ENCODE measurements at places on chromosomes 3 and 15.

GRCh38 chr3:35733341-35733740 is 94.0 kb downstream of the ARPP21 start:
- DNase-seq, result no peak

GRCh38 chr15:93913310-93913709 is 318.1 kb upstream of the MCTP2 start:
- no peak for DNase-seq

- no peak for DNase-seq
Measured at GRCh38 chr15:100107606-100108225, 234.1 kb downstream of the ADAMTS17 start.

GRCh38 chr15:89164712-89165211 is 56.6 kb downstream of the RLBP1 start:
- no peak for DNase-seq

DNA sequence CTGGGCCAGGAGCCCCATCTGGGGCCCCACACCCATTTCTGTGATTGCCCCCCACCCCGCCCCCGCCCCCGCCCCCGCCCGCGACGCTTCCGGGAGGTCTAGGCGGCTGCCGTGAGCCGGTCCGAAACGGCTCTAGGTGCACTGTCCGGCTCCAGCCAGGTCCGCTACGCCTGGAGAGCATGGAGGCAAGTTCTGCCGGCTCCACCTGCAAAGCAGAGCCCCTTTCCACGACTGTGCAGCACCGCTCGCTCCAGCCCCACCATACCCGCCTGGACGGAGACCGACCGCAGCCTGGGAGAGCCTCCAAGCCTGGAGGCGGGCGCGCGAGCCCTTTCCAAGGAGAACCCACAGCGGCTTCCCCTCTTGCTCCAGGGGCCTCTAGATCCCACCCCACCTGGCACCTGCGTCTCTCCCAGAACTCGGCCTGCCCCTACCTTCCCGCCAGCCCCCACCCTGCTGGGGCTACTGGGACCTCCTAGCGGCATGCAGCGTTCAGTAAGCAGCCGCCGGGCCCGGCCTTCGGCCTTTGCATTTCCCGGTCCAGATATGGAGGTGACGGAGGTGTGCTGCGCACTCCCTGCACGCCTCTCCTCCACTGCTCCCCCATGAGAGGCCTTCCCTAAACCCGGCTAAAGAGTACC is 66.2 kb downstream of the KLF13 start:
- DNase-seq, result no peak

- DNase-seq, result no peak
Measured at GRCh38 chr3:31917303-31918005, 63.6 kb downstream of the OSBPL10 start.

DNA sequence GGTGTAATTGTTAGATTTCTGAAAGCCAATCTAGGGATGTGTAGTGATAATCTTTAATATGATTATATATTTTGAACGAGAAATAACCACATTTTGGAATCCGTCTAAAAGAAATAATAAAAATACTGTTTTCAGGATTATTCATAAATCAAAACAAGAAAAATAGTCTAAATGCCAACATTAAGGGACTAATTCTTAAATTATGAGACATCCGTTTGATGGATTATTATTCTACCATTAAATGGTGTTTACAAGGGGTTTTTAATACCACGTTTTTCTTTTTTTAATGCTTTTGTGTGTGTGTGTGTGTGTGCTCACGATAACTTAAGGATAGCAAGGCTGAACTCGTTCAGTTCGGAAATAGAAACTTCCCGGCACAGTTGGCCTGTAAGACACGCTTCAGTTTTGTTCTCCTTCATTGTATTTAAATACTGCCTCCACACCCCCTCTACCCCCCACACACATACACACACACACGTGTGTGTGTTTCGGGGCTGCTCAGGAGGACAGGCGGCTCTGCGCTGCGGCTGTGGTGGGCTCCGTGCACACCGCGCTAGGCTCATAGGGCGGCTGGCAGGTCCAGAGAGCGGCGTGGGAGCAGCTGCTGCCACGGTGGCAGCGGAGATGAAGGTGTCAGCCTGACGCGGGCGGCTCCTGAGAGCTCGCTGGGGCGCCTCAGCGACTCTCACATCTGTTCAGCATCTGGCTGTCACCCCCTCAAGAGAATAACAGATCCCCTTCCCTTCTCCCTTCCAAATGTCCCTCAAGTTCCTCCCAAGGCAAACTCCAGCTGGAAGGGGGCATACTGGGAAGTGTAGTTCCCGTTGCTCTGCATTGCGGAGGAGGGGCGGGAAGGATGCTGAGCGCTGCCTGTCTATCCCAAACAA is 23.0 kb upstream of the ANP32A start:
- DNase-seq, result no peak

DNA sequence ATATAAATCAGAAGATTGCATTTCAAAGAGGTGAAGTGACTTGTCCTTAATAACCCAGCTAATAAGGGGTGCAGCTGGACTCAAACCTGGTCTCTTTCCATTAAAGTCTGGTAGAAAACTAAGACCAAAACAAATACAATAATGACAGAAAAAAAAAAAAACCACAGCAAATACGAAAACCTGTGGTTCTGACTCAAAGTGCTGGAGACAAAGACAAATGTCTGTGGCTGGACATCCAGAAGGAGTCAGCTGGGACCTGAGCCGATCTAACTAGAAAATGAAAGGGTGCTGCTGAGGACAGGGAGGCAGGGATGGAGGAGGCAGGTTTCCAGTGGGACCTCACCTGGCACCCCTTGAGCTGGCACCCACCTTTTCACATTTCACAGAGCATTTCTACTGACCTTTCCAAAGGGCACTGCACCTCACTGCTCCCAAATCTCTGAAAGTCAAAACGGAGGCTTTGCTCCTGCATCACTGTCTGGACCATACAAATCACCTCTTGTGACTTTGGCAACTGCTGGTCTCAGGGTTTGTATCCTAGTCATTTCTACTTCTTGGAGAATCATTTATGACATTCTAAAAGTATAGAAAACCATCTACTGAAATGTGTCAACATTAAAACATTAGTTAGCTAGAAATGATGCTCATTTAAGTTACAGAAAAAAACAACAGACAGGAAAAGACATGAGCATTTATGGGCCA is 61.7 kb downstream of the CCNL1 start:
- no peak for DNase-seq

- no peak for DNase-seq
Measured at GRCh38 chr3:16071206-16071605, 103.3 kb upstream of the GALNT15 start.

DNA sequence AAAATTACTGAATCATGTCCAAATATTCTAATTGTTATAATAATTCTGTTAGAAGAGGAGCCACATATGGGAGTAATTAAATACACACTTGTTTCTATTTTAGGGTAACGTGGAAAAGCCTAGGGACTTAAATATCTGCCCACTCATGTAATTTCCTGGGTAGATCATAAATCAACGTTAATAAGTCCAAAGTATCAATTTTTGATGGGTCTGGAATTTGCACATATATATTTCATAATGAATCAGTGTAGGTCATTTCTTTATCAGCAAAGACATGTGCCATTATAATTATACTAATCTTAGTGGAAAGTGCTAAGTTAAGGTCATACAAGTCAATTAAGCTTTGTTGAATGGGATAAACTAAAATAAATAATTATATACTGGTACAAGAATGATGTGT is 346.2 kb downstream of the ZBBX start:
- no peak for DNase-seq

DNA sequence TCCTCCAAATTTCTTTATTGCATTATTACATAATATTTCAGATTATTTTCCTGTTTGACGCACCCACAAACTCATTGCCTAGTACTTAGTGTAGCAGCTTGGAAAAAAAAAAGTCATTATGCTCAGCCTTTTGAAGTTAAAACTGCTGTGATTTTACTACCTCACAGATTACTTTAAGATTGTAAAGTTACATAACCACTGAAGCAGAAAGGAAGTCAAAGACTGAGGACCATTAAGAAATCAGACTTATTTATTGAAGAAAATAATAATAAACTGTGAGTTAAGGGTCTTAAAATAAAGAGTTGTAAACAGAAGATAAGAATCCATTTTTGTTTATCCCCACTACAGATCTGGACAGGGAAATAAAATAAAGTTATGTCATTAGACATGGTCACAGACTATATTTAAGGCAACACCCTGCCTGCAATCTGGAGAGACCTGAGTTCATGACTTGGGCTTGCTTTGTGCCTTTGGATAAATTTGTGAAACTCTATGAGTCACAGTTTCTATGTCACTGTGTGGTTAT is 212.1 kb upstream of the ROBO2 start:
- no peak for DNase-seq

DNA sequence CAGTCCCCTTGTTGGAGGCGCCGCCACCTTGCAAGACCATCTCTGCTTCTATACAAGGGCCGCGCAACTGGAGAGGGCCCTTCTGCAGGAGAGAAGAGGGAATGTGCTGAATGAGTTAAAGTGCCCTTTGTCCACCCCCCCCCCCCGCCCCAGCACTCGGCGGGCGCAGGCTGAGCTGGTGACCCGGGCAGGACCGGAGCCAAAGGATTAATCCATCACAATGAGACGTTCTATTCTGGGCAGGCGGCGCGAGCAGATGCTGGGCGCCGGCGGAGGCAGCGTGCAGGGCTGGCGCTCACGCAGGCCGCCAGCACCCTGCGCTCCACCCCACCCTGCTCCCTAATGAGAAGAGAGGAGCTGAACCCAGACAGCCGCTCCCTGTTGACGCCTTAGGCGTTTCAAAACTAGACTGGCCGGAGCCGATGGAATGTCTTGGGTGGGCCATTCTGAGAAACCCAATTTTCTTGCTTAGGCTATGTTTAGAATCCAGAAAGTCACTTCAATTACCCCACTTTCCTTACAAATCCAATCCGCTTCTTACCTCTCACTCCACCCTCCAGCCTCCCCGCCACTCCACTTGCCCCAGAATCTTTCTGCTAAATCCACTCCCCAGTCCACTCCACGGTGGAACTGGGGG is 32.9 kb downstream of the GJD2 start:
- DNase-seq, result no peak

GRCh38 chr3:14863333-14864100 is 44.8 kb downstream of the FGD5 start:
- DNase-seq, result no peak

DNA sequence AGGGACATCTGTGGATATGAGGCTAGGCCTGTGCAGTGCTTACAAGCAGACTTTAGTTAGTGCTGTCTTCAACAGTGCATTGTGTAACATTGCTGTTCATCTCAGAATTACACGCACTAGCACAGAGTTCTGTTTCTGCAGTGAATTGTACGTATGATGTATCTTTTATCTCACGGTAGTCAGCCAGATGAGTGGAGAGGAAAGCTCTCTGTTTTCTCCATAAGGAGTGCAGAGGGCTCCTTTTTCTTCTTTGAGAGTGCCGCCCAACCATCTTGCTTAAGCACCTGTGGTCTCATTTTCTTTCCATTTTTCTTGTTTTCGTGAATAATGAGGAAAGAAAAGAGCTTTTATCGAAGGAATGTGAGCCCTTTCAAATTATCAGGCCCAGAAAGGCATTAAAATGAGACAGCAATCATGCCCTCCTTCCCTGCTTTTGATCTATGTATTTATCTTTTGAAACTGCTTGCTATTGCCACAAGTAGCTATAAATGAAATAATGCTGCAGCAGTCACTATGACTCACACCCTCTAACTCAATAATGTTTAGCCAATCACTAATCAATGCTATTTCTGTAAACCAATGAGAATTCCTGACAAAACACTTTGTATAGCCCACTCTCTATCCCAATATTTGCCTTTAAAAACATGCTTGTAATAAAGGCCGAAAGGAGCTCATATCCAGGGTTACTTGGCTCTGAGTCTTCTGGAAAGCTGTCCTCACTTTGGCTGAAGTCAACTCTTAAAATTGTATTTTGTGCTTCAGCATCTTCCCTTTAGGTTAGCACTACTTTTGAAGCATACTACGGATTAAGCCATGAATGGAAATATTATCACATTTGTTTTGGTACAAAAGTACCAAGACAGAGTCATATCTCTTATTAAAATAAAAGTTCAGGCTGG is 226.0 kb upstream of the P2RY1 start:
- no peak for DNase-seq

- DNase-seq, result no peak
Measured at GRCh38 chr15:71688509-71689094, 121.8 kb upstream of the NR2E3 start.

GRCh38 chr3:126448893-126449180 is 26.9 kb downstream of the ZXDC start:
- DNase-seq, result no peak

GRCh38 chr3:33989229-33989628 is 190.8 kb downstream of the PDCD6IP start:
- DNase-seq, result no peak

Data from stimulated activated CD4-positive, alpha-beta T cell treated with anti-CD3 and anti-CD28 coated beads, TNF-alpha, amount 100 ng/mL, for 4 hours (primary cell).